ENCODE measurements at places on chromosomes 7 and 10. TPM values are rescaled to one million over a fixed set of nuclear protein-coding genes. Genes with fewer than 3 reads are reported as not detected.

Gene ACSL5
- 36.2 TPM for total RNA-seq

- no peak for DNase-seq
Measured at GRCh38 chr7:153934048-153934447, 118.2 kb upstream of the DPP6 start.

DNA sequence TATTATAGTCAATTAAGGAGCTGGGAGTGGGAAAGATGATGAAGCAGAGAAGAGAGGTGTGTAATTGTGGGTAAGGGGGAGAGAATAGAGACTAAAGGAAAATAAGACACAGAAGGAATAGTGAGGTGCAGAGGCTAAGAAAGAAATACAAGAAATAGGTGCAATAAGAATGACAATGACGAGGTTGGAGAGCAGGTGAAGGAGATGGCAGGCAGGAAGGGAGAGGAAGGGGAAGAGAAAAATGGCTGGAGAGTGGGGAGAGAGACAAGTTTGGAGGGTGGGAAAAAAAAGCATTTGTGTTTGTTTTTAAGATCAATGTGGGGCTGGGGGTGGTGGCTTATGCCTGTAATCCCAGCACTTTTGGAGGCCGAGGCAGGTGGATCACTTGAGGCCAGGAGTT is 27.6 kb upstream of the MKLN1 start:
- no peak for DNase-seq

GRCh38 chr7:32871624-32872371 is 19.8 kb downstream of the KBTBD2 start:
- no peak for DNase-seq

- no peak for DNase-seq
Measured at GRCh38 chr10:115436999-115437398, 343.8 kb downstream of the ATRNL1 start.

Gene FGFBP3
- 3.4 TPM for total RNA-seq

- DNase-seq = no peak
Measured at GRCh38 chr10:99872367-99873162, 90.1 kb downstream of the ABCC2 start.

Gene CALY
- total RNA-seq = not detected

Gene ARID5B
- total RNA-seq = 237 TPM

GRCh38 chr7:158388072-158388471 is 199.6 kb downstream of the PTPRN2 start:
- DNase-seq = no peak

DNA sequence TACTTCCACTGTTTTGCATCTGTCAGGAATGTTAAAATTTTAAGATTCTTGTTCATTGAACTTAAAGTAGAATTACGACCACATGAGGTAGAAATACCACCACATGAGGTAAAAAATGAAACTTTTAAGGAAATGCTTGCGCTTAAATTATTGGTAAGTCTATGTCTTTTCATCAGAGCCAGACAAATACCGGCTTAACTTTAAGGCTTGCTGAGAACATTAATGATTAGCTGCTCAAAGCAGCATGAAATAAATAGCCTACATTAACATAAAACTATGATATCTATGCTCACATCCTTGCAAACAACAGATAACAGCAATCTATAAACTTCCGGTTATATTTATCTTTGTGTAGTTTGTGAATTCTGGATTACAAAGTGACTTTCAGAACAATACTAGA is 26.9 kb upstream of the SCIN start:
- no peak for DNase-seq

Gene ACBD7
- 1.3 TPM for total RNA-seq

Gene POR
- 76.6 TPM for total RNA-seq

DNA sequence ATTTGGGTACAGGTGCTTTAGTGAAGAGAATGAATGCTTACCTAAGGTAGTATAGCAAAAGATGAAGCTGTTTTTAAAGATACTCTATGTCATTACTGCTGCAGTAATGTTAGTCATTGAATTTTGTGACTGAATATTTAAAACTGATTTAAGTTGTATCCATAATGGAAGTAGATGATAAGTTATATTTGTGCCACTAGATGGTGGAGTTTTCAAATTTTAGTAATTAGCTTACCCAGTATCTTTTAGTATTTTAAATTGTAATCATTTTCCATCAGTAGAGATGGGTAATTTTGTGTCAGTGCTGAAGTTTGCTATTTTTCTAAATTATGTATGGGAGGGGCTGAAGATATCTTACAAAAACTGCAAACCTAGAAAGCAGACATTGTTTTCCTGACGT is 25.2 kb downstream of the HBP1 start:
- DNase-seq = no peak

- no peak for DNase-seq
Measured at GRCh38 chr10:92463582-92463981, 110.3 kb downstream of the IDE start.

DNA sequence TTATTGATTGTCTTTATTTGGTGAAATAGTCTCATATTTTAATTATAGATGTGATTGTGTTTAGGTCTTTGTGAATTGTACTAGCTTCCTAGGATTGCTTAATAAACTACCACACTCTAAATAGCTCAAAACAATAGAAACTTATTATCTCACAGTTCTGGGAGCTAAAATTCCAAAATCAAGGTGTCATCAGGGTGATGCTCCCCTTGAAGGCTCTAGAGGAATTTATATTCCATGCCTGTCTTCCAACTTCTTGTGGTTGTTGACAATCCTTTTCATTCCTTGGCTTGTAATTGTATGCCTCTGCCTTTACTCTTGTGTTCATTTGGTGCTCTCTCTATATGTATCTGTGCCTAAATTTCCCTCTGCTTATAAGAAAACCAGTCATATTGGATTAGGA is 155.3 kb upstream of the AKR1E2 start:
- no peak for DNase-seq

- DNase-seq = no peak
Measured at GRCh38 chr7:25864511-25864910, 287.5 kb upstream of the NFE2L3 start.

DNA sequence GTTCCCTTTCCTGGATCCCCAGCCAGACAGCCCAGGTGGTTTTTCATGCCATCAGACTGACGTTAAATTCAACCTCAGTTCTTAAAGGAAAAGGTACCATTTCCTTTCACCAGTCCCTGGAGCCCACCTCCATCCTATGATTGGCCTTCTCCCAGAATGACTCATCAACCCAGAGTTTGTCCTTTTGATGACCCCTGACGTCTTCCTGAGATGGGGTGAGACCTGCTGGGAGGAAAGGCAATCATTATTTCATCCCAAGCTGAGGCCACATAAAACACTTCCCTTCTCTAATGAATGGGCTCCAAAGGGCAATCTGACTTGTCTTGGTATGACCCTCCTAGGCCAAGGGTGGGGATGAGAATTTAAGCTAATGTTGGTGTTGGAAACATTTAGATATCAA is 750.7 kb downstream of the SUGCT start:
- no peak for DNase-seq

Gene ZC3HAV1L
- 1.8 TPM for total RNA-seq

DNA sequence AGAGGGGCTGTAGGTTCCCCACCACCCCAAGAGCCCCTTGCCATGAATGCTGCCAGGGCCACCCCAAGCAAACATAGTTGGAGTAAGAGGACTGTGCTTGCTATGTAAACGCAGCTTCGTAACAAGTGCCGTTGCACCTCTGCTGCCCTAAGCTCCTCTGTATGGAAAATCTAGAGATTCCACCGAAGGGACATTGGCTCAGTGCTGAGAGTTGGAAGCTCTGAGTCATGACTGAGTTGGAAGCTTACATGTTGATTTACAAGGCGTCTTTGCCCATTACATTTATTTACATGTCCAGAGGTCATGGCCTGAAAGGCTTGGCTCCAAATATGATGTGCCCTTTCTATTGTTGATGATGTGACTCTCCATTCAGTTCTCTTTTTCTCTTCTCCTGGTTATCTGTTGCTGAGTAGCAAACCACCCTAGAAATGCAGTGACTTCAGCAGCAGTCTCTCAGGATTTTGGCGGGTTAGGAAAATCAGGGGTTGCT is 233.1 kb upstream of the TCF7L2 start:
- DNase-seq = no peak

GRCh38 chr10:72162978-72163377 is 52.8 kb upstream of the ANAPC16 start:
- DNase-seq = no peak

GRCh38 chr7:82286096-82286797 is 157.3 kb downstream of the CACNA2D1 start:
- no peak for DNase-seq

DNA sequence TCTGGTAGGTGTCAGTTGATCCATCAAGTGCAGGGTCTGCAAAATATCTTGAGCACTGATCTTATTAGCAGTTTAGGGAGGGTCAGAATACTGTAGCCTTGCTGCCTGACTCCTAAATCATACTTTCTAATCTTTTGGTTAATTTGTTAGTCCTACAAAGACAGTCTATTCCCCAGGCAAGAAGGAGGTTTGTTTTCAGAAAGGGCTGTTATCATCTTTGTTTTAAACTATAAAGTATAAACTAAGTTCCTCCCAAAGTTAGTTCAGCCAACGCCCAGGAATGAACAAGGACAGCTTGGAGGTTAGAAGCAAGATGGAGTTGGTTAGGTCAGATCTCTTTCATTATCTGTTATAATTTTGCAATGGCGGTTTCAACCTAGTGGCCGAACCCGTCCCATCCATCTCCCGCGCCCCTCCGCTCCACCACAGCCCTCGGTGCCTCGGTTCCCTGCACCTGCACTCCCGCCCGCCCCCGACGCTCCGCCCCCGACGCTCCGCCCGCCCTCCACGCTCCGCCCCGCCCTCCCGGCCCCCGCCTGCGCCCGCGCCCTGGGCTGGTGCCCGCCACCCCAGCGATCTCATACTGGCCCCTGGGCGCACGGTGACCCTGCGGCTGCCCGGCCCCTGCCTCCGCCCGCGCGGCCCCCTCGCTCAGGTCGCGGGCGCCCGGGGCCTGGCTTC is at the start of gene ADCK2:
Gene ADCK2 (plus strand): TSS at position 564 of the 681 bp plus-strand sequence. CDS start 386 bp downstream, outside the sequence.
- no peak for DNase-seq

Gene VSIR
- 61.2 TPM for total RNA-seq

DNA sequence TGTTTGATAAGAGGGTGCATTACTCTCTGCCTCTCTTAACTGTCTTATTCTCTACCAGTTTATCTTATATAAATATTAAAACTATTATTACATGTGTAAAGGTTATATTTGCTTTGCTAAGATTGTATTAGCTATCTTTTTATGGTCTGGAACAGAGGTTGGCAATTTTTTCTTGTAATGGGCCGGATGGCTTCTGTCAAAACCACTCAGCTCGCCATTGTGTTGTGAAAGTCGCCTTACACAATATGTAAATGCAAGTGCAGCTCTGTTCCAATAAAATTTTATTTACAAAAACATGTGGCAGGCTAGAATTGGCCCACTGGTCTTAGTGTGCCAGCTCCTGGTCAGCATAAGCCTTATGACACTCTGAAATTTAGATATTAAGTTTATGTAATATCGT is 185.8 kb downstream of the SDK1 start:
- DNase-seq = no peak

DNA sequence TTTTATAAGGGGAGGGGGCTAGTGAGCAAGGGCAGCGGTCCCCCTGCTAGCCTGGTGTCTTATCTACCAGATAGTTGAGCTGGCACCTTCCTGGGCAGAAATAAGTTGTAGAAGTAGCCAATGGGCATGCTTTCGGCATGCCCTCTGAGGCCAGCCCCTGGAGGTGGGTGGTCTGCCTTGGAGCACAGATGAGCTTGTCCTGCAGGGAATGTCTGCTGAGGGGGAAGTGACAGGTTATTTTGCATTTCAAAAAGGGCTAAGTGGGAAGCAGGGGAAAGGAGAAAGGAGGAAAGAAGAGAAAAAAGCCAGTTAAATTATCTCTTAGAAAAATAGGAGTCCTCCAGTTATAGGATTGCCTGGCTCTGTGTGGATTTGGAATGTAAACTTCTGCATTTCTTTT is 88.9 kb downstream of the GPR26 start:
- no peak for DNase-seq

All from B cell (primary cell).